ENCODE measurements at places on chromosomes 11 and 22. TPM values are rescaled to one million over a fixed set of nuclear protein-coding genes. Genes with fewer than 3 reads are reported as not detected.

- ATAC-seq = no peak
These were observed 19.8 kb downstream of the ZBED5 start for GRCh38 chr11:10838083-10838482.

DNA sequence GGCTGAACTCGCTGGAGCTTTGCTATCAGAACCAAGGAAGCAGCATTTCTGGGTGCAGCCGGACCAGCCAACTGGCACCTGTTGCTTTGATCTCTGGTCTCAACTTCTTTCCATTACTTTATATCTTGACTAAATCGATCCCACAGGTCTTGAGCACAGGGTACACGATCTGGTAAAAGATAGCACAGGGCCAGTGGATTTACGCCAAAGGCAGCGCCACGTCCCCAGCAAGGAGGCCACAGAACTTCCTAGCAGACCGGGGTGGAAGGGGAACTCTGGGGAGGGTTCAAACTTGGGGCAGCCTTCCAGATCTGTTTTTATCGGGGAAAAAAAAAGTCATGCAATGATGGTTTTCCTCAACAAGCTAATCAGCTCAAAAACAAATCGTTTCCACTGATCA, 14.0 kb downstream of the VPS37C start:
- no peak for ATAC-seq

DNA sequence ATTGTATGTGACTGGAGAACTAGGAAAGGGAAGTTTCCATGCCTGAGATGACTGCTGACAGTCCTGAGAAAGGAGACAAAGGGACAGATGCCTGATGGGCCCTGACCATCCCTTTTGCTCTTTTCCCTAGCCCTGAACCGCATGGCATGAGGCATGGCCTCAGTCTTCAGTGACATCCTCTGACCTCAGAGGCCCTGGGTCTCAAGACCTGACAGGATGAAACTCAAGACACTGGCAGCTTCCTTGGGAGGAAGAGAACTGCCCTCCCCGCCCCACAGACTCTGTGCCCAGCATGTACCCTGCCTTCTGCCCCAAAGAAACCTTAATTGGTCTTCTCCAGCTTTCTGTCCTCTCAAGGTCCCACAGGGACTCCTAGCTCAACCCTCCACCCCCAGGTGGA, 444.1 kb downstream of the SOX6 start:
- no peak for ATAC-seq

DNA sequence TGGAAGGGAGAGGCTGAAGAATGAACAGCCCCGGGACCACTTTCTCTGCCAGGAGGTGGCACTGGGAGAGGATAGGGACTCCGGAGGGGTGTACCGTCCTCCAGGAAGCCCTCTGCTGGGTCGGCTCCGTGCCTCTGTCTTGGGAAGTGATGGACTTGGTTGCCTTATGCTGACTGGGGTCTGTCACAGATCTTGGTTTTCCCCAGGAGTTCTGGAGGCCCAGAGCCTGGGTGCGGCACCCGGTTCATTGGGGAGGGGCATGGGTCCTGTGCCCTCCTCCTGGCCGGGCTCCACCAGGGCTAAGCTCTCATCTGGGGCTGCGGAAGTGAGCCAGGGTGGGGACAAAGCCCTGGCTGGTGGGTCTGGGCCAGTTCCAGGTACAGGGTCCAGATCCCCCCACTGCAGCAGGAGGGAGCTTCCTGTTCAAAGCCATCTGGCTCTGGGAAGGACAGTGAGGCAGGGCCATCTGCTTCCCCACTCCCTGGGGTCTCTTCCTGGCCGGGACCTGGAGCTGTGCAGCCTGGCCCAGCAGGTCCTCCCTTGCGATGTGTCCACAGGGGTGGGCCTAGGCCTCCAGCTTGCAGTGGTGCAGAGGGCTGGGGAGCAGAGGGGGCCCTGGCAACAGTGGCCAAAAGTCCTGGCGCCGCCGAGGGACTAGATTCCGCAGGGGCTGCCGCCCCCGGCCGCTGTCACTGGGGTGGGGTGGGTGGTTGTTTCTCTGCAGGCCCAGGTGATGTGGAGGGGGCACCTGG, 1.1 kb upstream of the AP2A2 start:
- no peak for ATAC-seq

- ATAC-seq = no peak
These were observed 7.1 kb upstream of the TPST2 start for GRCh38 chr22:26597026-26597425.

- ATAC-seq = no peak
These were observed 39.3 kb upstream of the ZC3H12C start for GRCh38 chr11:110053848-110054414.

DNA sequence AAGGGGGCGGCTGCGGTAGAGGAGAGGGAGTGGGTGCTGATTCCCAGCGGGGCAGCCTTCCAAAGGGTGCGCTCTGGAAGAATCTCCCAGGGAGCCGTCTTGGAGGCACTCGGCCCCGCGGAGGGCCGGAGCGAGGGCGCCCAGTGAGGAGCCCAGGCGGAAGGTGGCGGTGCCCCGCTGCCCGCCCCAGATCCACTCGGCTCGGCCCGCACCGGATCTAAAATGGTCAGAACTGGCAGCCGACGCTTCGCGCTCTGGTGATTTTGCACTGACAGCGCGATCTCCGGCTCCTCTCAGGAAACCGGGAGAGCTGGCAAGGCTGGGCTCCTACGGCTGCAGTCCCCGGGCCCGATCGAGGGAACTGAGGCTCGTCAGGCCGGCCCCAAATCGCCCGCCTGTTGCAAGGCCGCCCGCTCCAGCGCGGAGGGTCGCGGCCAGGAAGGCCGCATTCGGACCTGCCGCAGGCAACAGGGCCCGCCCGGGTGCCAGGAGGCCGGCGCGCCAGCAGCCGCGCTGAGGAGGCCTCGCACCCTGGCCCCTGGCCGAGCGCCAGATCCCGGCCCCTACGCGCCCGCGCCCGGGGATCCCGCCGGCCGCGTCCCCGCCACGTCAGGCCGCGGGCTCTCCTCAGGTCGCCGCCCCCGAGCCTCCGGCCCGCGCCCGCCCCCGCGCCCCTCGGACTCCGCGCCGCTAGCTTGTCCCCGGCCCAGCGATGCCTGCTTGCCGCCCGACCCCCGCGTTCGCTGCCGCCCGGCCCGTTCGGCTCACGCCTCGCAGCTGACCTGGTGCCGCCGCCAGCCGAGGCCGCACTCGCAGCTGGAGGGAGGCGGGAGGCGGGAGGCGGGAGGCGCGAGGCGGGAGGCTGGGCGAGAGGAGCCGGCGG, at the start of gene KLHL22:
TSS of gene KLHL22 (minus strand) at position 818 of the 883 bp plus-strand sequence. CDS start 6,584 bp downstream, outside the sequence.
- peak; percentile 43 for ATAC-seq

DNA sequence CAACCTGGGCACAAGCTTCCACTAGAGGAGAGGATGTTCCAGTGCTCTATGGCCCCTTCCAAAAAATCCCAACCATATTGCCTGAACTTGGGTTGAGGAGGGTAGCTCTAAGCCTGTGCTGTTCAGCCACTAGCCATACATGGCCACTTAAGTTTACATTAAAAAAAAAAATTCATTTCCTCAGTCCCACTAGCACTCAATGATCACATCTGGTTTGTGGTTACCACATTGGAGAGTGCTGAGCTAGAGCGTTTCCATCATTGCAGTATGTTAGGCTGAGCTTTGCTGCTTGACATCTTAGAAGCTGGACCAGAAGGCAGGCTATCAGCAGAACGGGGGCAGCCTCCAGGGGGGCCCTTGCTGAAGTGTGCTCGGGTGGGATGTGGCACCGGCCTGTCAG, 43.5 kb upstream of the CYP2D6 start:
- ATAC-seq = peak; percentile 55

Gene ARHGEF12
- 21.5 TPM for total RNA-seq

Gene OR6A2
- total RNA-seq = not detected
